ENCODE measurements at places on chromosomes 16 and 17.

DNA sequence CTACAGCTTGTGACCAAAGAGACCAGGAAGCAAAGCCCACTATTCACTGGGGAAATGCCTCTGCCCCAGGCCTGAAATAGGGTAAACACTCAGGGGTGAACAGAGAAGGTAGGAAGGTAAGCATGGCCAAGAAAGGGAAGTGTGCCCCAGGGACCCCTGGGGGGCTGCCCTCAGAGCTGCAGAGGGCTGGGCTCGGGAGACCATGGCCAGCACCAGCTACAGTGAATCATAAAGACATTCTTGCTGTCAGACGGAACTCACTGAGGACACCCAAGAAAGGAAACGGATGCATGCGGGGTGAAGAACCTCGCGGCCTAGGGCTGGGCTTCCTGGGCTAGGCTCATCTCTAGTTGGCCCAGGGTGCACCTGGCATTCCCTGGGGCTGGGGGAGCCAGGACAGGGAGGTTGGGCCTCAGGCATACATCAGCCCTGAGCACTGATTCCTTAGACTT lies 9.6 kb downstream of the HIC1 start:
- DNase-seq, result no peak

DNA sequence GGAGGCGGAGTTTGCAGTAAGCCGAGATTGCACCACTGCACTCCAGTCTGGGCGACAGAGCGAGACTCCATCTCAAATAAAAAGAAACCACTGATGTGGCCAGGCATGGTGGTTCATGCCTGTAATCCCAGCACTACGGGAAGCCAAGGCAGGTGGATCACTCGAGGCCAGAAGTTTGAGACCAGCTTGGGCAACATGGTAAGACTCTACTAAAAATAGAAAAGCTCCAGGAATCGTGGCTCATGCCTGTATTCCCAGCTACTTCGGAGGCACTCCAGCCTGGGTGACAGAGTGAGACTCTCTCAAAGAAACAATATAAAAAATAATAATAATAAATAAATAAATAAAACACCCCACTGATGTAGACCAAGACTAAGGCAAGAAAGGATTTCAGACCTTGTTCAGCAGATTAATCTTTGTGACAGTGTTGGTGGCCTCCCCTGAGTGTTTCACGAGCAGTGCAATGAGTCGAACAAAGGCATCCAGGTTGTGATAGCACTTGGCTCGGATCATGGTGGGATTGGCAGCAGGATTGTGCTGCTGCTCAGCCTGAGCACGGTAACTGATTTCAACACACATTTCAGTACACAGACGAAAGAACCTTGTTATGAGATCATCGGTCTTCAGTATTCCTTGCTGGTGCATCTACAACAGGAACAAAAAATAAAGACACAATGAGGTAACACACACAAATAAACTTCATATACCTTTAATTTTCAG lies 18.6 kb downstream of the SETD6 start:
- no peak for DNase-seq

DNA sequence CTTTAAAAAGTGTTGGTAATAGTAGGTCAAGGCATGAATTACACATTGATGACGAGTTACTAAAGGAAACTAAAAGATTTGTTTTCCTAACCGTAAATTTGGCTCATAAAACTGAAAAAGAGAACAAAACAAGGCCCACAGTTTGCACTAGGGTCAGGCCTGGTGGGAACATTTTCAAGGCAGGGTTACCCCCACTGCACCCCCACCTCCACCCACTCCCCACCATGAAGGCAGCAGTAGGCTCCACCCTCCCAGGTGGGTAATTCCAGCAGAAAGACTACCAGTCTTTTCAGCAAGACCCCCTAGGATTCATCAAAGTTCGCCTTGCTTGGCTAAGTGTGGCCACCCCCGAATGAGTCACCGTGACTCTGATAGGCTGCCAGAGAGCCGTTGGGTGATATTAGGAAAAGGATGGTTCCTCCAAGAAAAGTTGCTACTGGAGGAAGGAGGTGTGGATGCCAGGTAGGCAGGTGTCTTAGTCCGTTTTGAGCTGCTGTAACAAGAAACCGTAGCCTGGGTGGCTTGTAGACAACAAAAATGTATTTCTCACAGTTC lies 8.6 kb downstream of the DNAAF1 start:
- DNase-seq, result no peak

GRCh38 chr17:47806026-47806912 lies 15.3 kb downstream of the OSBPL7 start:
- DNase-seq, result no peak

Measured in cortex of kidney (tissue), 1 donor.